Epithelial cell of proximal tubule (primary cell): ENCODE measurements at places on chromosomes 12 and 14.

- DNase-seq: no peak
These were observed 39.4 kb downstream of the ETV6 start for GRCh38 chr12:11688831-11689230.

DNA sequence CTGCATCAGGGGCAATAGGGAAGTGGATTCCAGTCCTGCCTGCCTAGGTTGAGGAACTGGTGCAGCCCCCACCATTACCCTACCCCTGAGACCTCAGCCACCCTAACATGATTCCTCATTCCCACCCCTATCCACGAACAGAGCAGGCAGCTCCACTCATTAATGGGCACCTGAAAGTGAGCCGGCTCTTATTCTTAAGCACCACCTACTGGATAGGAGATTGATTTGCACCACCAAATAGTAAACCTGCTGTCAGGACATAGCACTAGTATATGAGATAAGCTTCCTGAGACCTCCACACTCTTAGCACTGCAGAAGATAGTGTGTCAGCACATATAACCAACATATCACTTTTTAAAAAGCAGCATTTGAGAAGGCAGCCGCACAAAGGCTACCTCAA lies 573.2 kb downstream of the SOX5 start:
- DNase-seq: no peak

DNA sequence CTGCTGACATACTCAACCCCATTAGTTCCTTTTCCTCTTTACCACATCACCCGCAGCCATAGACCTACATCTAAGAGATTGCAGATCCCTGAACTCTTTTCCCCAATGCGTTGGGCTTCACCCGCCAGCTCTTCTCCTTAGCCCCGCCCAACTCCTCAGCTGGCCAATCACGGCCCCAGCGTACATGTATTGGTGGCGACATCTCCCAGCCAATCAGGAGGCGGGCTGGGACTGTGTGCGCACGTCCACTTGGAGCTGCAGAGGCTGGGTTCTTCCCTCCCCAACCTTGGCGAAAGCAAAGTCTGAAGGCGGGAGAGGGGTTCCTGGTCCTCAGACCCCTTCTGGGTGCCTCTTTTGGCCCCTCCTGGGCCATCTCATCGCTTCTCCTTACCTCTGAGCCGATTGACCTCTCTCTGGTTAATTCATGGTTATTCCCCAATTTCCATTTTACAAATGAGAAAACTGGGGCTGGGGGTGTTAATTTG lies 11.0 kb downstream of the PDE1B start:
- DNase-seq: no peak

DNA sequence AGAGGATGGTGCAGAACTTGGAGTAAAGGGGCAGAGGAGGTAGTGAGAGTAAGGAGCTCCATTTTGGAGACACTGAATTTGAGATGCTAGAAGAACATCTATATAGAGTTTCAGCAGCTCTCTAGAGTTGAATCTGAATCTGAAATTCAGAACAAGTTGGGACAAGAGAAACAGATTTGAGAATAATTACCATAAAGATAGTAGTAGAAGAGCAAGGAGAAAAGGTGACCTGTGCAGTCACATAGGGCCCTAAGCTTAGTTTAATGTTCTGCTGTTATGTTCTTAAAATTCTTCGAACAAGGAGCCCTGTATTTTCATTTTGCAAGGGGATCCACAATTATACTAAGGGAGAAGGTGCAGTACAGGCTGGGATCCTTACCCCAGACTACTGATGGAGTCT lies 7.4 kb downstream of the REM2 start:
- no peak for DNase-seq

GRCh38 chr12:13097491-13098011 lies 5.9 kb downstream of the GSG1 start:
- no peak for DNase-seq

GRCh38 chr12:122363782-122364181 lies 58.7 kb downstream of the CLIP1 start:
- no peak for DNase-seq

DNA sequence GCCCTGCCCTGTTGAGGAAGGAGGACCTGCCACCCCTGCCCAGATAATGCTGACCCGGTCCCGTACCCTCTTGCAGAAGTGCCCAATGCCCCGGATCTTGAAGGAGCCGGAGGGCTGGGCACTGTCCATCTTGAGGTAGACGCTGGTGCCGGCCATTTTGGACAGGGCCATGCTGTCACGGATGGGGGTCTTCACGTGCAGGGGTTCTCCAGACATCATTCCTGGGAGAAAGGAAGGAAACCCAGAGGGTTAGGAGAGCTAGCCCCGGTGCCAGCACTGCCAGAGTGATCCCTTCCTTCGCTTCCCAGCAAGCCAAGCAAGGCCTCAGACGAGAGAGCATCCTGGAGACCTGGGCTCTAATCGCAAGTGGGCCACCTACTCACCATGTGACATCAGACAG lies 4.2 kb downstream of the SDS start:
- DNase-seq: no peak

GRCh38 chr12:54304187-54304810 lies 3.5 kb upstream of the NFE2 start:
- no peak for DNase-seq

DNA sequence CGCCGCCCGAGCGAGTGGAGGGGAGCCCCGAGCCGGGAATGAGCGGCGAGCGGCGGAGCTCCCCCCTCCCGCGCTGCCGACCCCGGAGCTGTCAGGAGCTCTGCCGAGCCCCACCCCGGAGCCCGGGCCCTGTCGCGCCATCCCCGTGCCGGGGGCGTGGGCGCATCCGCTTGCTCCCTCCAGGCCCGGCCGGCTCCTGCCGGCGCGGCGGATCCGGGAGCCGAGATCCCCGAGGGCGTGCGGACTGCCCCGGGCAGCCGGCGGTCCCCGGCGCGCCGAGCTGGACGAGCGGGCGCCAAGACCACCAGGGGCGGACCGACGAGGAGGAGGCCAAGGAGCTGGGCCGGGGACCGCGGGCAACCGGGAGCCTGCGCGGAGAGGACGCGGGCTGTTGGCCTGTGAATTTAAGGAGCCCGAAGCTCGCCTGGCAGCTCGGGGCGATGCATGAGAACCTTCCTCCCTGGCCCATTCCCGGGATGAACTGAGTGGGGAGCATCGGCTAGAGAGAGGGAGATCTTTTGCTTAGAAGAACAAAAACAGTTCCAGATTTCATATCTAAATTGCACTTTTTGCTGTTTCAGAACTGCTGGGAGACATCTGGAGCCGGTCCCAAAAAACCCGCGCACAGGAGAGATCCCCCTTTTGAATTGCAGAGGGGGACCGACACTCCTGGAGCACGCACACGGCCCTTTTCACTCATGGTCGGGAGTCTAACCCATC lies 2.0 kb downstream of the PTHLH start:
- no peak for DNase-seq

DNA sequence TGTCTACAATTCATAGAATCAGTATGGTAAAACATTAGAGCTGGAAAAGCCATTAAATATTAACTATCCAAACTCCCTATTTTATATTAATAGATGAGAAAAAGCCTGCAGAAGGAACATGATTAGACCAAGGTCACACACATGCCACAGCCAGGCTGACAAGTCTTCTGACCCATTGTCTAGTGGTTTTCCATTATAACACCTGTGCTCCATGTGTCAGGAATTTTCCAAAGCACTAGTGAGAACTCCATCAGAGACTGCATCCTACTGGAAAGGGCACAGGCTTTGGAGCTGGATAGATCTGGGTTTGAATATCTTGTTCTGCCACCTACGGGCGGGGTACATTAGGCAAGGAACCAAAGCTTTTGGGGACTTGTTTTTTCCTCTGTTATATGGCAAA lies 325.5 kb downstream of the RAD51B start:
- DNase-seq: no peak

- DNase-seq: no peak
These were observed 417.7 kb downstream of the ATP23 start for GRCh38 chr12:58359084-58359483.

GRCh38 chr14:33499687-33500086 lies 451.2 kb downstream of the EGLN3 start:
- no peak for DNase-seq

DNA sequence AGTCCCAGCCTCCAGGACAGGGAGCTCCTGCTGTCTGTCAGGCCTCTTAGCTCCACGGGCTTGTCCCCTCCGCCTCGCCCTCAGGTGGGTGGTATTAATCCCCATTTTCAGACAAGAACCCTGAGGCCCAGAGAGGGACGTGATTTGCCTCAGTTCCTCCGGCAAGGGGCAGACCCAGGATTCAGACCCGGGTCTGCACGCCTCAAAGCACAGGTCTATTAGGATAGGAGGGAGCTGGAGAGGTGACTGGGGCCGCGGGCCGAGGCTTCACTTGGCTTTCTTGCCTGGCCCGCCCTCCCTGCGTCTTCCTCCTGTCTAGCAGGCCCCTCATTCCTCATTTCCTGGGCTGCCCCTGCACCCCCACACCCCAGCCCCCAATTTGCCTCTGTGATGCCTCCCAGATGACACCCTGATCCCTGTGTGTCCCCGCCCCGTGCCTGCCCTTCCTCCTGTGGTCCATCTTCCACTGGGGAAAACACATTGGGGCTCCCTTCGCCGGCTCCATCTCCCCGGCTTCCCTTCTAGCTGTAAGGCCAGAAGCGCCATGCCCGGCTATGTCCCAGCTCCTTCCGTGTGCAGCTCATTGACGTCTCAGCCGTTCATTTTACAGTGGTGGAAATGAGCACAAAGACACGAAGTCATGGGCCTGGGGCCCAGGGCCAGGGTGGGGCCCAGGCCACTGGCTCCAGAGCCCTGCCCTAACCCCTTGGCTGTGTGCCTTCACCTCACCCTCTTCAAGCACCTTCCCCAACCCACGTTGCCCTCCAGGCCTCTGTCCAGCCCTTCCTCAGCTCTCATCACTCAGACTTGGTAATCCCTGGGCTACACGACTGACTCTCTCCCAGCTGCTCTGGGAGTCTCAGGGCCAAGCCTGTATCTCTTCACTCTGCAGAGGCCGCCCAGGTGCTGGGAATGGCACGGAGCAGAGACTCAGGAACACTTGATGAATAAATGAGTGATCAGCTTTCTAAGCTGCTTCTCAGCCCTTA lies 15.5 kb upstream of the CYP46A1 start:
- DNase-seq: no peak

GRCh38 chr12:56884421-56884820 lies 49.8 kb downstream of the SDR9C7 start:
- no peak for DNase-seq

- DNase-seq: no peak
These were observed 160.0 kb upstream of the PRMT8 start for GRCh38 chr12:3330976-3331510.

DNA sequence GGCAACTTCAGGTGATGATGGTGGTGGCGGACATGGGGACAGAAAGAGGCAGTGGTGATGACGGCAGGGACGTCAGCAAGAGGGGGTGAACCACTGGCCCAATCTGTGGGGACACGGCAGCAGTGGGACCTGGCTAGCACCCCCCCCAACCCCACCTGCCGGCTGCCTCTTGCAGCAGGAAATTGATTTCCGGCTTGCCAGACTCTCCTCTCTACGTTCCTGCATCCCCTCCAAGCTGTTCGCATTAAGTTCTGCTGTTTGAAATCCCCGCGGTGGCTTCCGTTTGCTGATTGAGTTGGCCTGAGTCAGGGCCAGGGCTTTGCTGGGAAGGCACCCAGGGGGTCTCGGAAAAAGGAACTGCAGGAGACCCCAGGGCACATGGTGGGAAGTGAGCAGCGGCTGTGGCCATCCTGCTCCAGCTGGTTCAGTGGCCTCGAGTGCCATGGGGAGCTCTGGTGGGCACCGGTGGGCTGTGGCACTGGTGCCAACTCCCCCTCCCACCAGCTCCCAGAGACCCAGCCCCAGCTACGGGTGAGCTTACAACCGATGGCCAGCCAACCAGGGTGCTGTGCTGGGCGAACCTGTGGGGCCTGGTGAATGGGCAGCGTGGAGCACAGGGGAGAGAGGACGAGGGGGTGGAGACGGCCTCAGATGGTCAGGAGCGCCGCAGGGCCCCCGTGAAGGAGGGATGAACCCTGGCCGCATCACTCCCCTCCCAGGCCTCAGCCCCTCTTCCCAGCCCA lies 14.6 kb upstream of the NUDT14 start:
- DNase-seq: no peak

DNA sequence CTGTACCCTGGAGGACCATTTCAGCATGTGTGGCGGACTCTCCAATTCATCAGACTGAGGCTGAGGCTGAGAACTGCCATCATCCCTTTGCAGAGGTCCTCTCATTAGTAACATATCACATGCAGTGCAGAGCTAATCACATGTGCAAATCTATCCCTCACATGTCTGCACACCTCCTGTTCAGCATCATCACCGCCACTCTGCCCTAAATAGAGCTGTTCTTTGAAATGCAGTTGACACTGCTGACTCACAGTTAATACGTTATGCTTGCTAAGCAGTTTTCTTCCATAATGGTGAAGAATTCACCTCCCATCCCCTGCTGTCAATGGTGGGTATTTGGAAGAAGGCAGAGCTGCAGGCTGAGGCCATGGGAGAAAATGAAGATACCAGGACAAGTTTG lies 85.0 kb upstream of the ANO2 start:
- DNase-seq: no peak

DNA sequence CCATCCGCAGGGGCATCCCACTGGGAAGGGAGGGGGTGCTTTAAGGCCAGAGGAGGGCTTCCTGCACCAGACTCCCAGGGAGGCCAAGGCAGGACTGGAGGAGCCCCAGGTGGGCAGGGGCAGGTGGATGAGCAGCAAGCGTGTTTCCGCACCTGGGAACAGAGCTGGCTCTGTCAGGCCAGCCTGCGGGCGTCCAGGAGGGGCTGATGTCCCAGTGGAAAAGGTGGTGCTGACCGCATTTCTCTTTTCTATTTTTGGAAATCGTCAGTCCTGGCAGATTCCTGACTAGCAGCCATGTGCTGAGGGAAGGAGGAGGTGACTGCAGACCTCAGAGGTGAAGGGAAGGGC lies 27.2 kb downstream of the CHGA start:
- DNase-seq: no peak
